Right lobe of liver (tissue), 6 donors: ENCODE measurements at places on chromosomes 7 and 10. TPM values are rescaled to one million over a fixed set of nuclear protein-coding genes. Genes with fewer than 3 reads are reported as not detected.
A peak's percentile ranks its signal among the peaks of the same experiment; 100 is the strongest.

The ZNF282 gene
- 13.2 TPM for total RNA-seq

The FBXO24 gene
- 0.37 TPM for total RNA-seq

The TIMM23 gene
- 30.0 TPM for total RNA-seq

The ASIC3 gene
- total RNA-seq: 0.53 TPM

The HOXA6 gene
- total RNA-seq: not detected

- no peaks in the 10 kb centered on the region for H3K36me3 ChIP-seq
- no peaks in the 10 kb centered on the region for H3K27me3 ChIP-seq
- no peak for DNase-seq
Measured at GRCh38 chr10:7913126-7913872, 95.0 kb downstream of the TAF3 start.

The CLEC5A gene
- total RNA-seq: 0.92 TPM

The AKR1C8 gene
- total RNA-seq: 9.6 TPM

DNA sequence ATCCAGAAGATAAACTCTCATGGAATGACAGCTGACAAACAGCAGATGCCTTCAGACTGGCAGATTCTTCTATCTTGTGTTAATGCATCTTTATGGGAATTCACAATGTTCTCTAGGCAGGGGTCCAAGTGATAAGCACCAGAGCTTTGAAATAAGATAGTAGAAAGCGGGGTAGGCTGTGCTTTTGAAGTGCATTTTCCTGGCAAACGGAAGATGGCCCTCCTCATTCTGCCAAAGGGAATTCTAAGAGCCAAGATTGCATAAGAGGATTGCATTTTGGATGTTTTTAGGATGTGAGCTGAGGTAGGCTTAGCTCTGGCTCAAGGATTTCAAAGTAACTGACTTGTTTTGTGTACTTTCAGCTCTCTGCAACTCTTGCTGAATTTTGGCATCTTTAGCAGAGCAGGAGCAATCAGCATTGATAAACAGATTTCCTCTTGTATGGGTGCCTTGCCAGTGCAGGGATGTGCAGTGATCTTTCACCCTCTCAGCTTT lies 298.5 kb upstream of the KLF6 start:
- DNase-seq: no peak
- no peaks in the 10 kb centered on the region for H3K27me3 ChIP-seq
- peak overlapping the region; percentile 1 for H3K27ac ChIP-seq
- no peaks in the 10 kb centered on the region for H3K36me3 ChIP-seq
- no peaks in the 10 kb centered on the region for H3K4me1 ChIP-seq

The UNC5B gene
- 5.4 TPM for total RNA-seq

DNA sequence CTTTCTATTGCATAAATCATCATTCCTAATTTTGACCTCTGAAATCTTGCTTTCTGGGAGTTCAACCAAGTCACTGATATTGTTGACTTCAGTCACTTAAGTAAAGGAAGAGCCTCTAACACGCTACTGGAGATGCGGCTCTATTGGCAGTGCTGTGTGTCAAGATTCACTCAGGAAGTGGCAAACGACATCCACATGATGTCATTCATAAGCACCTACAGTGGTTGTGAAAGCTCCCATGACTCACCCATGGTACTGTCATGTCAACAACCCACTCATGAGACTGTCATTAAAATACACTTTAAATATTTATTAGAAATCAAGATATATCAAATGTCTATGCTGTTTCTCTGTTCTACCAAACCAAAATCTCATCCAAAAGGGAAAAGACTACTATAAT lies 52.5 kb upstream of the LHFPL3 start:
- no peak for DNase-seq

The CHAT gene
- not detected for total RNA-seq

The PTPRN2 gene
- total RNA-seq: 0.61 TPM

- H3K27ac ChIP-seq: no peak overlapping the region
- no peak for DNase-seq
- no peaks in the 10 kb centered on the region for H3K4me1 ChIP-seq
- H3K27me3 ChIP-seq: no peaks in the 10 kb centered on the region
Measured at GRCh38 chr7:22485189-22485588, 14.8 kb downstream of the STEAP1B start.

The GDF10 gene
- total RNA-seq: not detected

GRCh38 chr7:131619336-131620305 lies 63.2 kb upstream of the PODXL start:
- H3K27me3 ChIP-seq: no peaks in the 10 kb centered on the region
- no peak overlapping the region for H3K4me3 ChIP-seq
- H3K4me1 ChIP-seq: no peaks in the 10 kb centered on the region
- no peak for DNase-seq
- H3K36me3 ChIP-seq: no peaks in the 10 kb centered on the region

GRCh38 chr7:123797673-123798531 lies 47.1 kb upstream of the HYAL4 start:
- no peak for DNase-seq
- no peak overlapping the region for H3K4me3 ChIP-seq
- no peak overlapping the region for H3K27ac ChIP-seq
- H3K36me3 ChIP-seq: no peaks in the 10 kb centered on the region
- H3K4me1 ChIP-seq: peaks cover 16% of the 10 kb centered on the region

DNA sequence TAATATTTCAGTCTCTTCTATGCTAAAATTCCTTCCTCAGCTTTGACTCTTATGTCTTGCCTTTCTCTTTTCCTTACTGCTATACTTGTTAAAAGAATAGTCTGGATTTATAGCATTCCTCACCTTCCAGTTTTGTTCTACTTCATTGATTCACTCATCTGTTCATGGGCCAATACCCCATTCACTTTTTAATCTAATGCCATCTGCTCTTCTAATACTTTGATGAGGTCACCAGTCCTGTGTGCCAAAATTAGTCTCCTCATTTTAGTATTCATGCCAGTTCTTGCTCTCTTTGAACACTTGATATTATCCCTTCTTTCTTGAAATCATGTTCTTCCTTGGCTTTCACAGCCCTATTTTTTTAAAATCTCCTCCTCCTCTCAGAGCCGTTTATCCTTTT lies 19.3 kb downstream of the STK17A start:
- no peaks in the 10 kb centered on the region for H3K4me1 ChIP-seq
- no peaks in the 10 kb centered on the region for H3K27me3 ChIP-seq
- DNase-seq: no peak
- H3K36me3 ChIP-seq: no peaks in the 10 kb centered on the region

DNA sequence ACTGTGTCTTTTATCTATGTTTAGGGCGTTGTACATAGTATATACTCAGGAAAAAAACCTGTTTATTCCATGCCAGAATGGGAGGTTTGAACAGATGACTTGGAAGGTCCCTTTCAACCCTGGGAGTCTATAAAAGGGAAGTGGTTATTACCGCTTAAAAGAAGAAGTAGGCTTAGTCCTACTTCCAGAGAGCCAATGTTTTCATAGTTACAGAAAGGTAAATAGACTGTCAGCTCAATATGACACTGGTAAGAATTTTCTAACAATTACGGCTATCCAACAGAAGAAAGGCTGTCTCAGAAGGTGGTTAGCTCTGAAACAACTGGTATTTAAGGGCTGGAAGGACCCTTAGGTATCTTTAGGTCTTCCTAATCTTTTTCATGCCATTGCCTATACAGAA lies 1.1 kb upstream of the TFAM start:
- peak overlapping the region; percentile 85 for H3K4me3 ChIP-seq
- peak overlapping the region; percentile 82 for H3K27ac ChIP-seq
- no peaks in the 10 kb centered on the region for H3K4me1 ChIP-seq
- H3K27me3 ChIP-seq: no peaks in the 10 kb centered on the region

The ACSL5 gene
- total RNA-seq: 90.9 TPM

- H3K4me3 ChIP-seq: no peak overlapping the region
- H3K36me3 ChIP-seq: no peaks in the 10 kb centered on the region
Measured at GRCh38 chr7:65216469-65216868, 157.2 kb upstream of the ZNF92 start.

The HOXA13 gene
- total RNA-seq: not detected

- no peaks in the 10 kb centered on the region for H3K27me3 ChIP-seq
- no peaks in the 10 kb centered on the region for H3K4me1 ChIP-seq
- H3K4me3 ChIP-seq: no peak overlapping the region
- H3K36me3 ChIP-seq: no peaks in the 10 kb centered on the region
- no peak overlapping the region for H3K27ac ChIP-seq
Measured at GRCh38 chr7:23218196-23218595, 28.4 kb upstream of the GPNMB start.

DNA sequence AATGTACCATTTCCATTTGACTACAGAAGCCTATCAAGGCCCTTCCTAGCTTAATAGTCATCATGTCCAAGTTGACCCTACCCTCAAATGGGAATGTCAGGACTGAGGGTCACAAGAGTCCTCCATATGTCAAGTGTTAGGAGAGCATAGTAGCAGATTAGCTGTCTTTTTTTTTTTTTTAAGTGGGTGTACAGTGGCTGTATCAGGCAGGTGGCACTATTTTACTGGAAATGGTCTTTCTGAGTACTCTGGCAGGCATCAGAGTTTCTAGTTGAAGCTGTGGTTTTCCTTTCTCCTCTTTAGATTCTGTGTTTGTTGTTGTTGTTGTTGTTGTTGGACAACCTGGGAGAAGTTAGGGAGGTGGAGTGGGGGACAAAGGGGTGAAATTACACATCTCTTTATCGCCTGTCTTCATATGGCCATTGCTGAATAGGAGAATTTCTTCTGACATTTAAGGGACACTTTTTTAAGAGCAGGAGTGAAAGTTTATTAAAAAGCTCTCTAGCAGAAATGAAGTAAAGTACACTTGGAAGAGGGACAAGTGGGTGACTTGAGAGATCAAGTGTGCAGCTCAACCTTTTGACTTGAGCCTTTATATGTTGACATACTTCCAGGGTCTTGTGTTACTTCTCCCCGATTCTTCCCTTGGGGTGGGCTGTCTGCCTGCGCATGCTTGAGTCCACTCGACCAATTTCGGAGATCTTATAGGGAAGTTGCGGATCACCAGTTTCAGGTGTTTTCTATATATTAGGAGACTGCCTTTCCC lies 104.1 kb upstream of the FOXP2 start:
- no peaks in the 10 kb centered on the region for H3K27me3 ChIP-seq
- no peak for DNase-seq
- no peak overlapping the region for H3K27ac ChIP-seq
- no peaks in the 10 kb centered on the region for H3K36me3 ChIP-seq

- H3K4me1 ChIP-seq: no peaks in the 10 kb centered on the region
- DNase-seq: no peak
- H3K27me3 ChIP-seq: no peaks in the 10 kb centered on the region
- H3K36me3 ChIP-seq: no peaks in the 10 kb centered on the region
Measured at GRCh38 chr10:8360365-8360764, 305.9 kb downstream of the GATA3 start.

DNA sequence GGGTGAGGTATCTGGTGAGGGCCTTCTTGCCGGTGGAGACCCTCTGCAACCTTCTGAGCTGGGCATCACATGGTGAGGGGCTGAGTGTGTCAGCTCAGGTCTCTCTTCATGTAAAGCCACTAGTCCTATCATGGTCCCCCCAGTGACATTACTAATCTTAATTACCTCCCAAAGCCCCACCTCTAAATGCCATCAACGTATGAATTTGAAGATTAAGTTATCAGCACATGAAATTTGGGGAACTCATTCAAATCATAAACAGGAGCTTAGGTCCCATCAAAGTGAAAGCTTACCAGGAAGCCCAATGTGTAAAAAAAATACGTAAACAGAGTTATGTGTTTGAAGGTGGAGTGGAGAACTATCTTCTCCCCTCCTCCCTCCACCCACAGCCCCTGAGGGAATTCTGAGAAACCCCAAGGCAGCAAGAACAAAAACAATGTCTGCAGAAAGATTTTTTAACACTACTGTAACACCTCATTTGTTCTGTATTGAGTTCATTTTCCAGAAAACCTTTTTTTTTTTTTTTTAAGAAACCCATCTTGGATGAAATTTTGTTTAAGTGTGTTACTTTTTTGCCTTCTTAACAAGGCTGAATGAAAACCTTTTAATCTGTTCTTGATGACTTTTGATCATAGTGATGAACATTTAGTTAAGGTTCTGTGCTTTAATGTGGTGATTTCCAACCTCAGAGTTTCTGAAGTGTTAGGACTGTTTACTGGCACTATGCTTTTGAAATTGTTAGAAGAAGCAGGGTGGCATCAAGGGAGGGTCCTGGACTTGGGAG lies 19.1 kb upstream of the PCGF5 start:
- H3K27ac ChIP-seq: no peak overlapping the region
- no peaks in the 10 kb centered on the region for H3K27me3 ChIP-seq
- H3K4me1 ChIP-seq: peaks cover 10% of the 10 kb centered on the region
- no peaks in the 10 kb centered on the region for H3K36me3 ChIP-seq
- no peak for DNase-seq

DNA sequence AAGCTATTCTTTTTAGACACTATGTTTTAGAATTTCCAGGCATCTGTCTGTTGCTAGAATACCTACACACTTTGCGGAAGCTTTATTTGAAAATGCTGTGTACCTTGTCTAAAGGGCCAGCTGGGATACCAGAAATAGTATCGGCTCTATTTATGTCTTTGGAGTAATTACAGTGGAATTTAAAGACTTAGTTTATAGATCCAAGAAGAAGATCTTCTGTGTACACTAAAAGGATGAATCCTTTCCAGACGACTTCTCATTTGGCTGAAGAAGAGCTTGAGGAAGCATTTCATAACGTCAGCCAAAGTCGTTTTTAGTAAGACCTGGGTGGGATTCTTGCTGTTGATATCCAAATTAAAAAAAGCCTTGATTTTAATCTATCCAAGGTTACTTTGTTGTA lies 365.9 kb downstream of the INHBA start:
- no peaks in the 10 kb centered on the region for H3K36me3 ChIP-seq
- H3K27me3 ChIP-seq: no peaks in the 10 kb centered on the region
- no peak for DNase-seq
- H3K4me1 ChIP-seq: peaks cover 22% of the 10 kb centered on the region

The PLAU gene
- total RNA-seq: 0.98 TPM

The MRPL32 gene
- total RNA-seq: 45.6 TPM

DNA sequence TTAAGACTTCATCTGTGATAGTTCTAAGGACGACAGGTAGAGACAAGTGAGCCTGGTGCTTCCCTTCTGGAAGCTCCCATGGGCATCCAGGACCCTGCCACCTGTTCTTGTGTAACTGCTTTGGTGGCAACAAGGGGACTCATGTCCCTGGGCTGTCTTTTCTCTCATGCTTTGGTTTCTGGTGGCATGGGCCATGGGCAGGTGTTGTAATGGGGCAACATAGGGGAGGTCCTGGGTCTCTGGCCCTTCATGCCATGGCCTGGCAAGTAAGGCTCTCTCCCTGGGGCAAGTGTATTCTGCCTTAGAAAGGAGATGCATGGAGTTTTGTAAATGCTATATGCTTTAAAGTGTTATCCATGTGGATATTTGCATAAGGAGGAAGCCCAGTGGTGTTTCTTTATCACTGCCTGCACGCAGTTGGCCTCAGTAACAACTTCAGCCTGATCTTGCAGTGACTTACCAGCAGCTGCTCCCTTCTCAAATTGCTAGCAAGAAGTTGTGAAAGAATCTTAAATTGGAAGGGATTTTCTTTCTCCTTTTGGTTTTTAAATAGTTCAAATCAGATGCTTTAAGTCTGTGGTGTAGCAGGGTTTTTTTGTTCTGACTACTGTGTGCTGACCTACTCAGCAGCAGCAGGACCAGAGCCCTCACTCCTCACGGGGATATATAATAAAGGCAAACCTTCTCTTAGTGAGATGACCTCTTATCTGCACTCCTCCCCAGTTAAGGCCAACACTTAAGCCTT lies 39.9 kb downstream of the OGDH start:
- H3K4me1 ChIP-seq: no peaks in the 10 kb centered on the region
- H3K4me3 ChIP-seq: no peak overlapping the region
- no peak for DNase-seq
- no peak overlapping the region for H3K27ac ChIP-seq

GRCh38 chr7:95303013-95303905 lies 21.1 kb downstream of the PON1 start:
- no peaks in the 10 kb centered on the region for H3K27me3 ChIP-seq
- H3K36me3 ChIP-seq: no peaks in the 10 kb centered on the region
- no peak overlapping the region for H3K27ac ChIP-seq
- no peak for DNase-seq
- H3K4me3 ChIP-seq: no peak overlapping the region
- H3K4me1 ChIP-seq: no peaks in the 10 kb centered on the region
